ENCODE measurements at places on chromosomes 16 and 17.

- no peak for DNase-seq
These were observed 9.8 kb downstream of the CRK start for GRCh38 chr17:1446201-1446600.

- no peak for DNase-seq
These were observed 14.2 kb downstream of the NSMCE1 start for GRCh38 chr16:27254262-27254811.

GRCh38 chr17:2805961-2806360, 9.7 kb downstream of the RAP1GAP2 start:
- DNase-seq: no peak

DNA sequence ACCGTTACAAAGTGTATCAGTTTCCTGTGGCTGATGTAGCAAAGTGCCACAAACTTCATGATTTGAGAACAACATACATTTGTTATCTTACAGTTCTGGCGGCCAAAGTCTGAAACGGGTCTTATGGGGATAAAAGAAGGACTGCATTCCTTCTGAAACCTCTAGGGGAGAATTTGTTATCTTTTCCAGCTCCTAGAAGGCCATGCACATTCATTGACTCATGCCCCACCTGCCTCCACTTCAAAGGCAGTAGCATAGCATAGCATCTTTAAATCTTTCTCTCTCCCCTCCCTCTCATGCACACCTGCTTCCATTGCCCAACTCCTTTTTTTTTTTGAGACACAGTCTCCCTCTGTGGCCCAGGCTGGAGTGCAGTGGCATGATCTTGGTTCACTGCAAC, 190.7 kb upstream of the DYNLRB2 start:
- DNase-seq: no peak

DNA sequence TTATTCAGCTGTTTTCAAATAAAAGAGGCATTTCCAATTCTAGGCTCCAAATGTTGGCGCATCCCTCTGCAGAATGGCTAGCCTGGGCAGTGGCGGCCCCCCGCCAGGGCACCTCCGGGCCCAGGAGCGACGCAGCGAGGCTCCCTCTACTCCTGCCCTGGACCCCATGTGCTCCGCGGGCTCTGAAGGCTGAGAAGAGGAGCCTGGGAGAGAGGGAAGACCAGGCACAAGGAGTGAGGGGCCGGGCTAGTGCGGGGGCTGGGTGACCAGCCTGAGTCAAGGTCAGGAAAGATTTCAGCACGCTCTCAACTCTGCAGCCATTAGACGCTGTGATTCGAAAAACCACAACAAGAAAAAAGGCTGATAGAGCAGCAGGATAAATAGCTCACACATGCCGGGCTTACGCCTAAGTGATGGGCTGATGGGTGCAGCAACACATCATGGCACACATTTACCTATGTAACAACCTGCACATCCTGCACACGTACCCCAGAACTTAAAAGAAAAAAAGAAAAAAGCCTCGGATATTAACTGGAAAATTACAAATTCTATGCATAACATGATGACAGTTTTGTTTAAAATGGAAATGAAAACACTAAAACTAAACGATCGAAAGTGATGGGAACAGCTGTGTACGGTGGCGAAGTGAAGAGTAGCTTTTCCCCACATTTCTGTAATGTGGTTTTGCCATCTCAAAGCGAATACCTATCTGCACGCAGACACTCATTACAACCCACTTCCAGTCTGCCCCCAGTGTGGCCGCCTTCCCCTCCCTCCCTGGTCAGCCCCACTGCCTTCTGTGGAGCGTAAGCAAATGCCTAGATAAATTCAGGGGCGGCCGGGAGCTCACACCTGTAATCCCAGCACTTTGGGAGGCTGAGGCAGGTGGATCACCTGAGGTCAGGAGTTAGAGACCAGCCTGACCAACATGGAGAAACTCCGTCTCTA, 44.4 kb downstream of the MAP1LC3B start:
- no peak for DNase-seq

DNA sequence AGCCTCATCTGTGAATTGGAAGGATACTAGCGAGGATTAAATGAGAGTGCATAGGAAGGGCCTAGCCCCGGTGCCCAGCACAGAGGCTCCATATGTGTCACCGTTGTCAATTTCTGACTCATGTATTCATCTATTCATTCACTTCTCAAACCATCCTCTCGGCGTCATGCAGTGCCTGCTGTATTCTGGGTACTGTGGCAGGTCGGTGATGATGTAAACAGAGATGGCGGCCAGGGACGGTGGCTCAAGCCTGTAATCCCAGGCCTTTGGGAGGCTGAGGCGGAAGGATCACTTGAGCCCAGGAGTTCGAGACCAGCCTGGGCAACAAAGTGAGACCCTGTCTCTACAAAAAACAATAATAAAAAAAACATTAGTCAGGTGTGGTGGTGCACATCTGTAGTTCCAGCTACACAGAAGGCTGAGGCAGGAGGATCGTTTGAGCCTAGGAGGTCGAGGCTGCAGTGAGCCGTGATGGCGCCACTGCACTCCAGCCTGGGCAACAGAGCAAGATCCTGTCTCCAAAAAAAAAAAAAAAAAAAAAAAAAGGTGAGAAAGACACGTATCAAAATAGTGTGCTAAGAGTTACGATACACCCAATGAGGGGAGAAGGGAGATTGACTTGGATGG, 4.3 kb upstream of the PPP1R1B start:
- DNase-seq: no peak

- DNase-seq: peak; percentile 93
These were observed at the start of gene LGALS3BP for GRCh38 chr17:78979780-78980623. LGALS3BP (minus strand) TSS chr17:78979923; CDS start chr17:78977191, 2,732 bp downstream.

DNA sequence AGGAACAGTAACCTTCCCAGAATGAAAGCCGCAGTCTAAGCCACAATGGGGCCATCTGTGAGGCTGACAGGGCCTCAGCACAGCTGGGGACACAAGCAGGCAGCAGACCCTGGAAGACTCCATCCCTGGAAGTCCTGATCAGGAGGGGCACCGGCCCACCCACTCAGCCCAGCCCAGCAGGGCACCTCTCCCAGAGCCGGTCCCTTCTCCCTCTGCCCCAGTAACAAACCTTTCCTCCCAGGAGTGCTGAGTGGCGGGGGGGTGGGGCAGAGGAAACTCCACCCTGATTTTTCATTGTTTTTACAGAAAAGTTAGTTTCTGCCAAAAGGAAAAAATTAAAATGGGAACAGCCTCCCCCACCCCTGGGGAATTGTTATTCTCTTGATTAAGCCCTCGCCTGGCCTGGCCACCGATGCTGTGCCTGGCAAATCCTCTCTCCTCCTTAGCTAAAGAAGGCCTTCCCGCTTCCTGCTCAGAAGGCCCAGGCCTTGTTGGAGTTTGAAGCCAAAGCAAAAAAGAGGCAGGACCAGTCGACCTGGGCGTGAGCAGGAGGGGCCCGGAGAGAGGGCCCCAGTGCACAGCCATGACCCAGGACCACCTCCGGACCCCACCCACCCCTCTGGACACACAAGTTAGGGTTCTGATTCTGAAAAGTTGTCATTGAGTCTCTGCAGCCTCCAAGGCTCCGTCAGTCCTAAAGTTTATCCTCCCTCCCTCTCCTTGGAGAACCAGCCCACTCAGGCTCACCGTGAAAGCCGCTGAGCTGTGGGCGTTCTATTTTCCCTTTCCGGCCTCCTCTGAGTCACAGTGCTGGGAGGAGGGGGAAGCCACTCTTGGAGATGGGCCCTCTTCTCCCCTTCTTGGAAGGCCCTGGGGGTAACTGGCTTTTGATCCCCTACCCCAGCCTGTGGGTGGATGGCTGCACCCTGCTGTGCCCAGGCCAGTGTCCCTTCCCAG, 128.4 kb upstream of the TNRC6C start:
- DNase-seq: peak; percentile 75

DNA sequence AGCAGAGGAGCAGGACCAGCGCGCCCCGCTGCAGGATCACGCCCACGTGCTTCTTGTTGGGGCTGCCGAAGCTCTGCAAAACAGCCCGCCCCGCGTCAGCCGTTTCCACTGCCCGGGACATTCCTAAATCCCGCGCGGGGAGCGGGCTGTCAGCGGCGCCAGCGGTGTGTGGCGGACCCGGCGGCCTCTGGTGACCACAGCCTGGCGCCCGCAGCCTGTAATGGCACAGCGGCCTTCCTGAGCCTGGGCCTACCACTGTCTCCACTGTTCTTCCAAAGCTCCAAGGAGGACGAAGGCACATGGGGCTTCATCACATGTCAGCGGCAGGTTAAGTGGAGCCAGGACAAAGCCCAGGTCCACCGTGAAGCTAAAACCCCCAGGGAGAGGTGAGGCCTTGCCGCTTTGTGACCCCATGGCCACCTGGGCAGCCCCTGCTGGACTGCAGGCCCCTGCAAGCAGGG, 2.5 kb downstream of the SLC47A2 start:
- no peak for DNase-seq

- DNase-seq: no peak
These were observed 12.7 kb downstream of the NDUFAF8 start for GRCh38 chr17:81251709-81252301.

DNA sequence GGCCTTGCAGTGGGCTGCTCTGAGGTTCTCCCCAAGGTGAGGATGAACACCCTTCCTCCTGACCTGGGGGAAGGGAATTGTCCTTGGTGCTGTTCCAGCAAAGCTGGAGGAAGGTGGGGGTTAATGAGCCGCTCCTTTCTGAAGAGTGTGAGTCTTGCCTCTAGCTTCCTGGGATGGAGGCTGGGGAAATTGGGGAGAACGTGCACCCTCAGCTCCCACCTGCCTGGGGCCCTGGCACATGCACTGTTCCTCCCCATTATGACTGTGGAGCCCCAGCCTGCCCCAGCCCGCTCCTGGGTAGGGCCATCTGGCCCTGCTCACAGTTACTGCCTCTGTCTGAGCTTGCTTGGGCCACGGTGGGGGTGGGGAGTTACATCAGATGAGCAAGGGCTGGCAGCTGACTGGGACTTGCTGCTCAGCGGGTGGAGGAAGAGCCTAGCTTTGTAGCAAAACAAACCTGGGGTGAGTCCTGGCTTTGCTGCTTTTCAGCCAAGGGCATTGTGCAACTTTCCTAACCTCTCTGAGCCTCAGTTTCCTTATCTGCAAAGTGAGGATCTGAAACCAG, 11.1 kb downstream of the TNS4 start:
- DNase-seq: peak; percentile 69
